ENCODE measurements at places on chromosomes 7 and 10. TPM values are rescaled to one million over a fixed set of nuclear protein-coding genes. Genes with fewer than 3 reads are reported as not detected.

- no peaks in the 10 kb centered on the region for H3K36me3 ChIP-seq
- H3K4me1 ChIP-seq = no peaks in the 10 kb centered on the region
- H3K27ac ChIP-seq = no peak overlapping the region
- H3K4me3 ChIP-seq = no peak overlapping the region
- no peak for DNase-seq
These were observed 257.1 kb downstream of the SFMBT2 start for GRCh38 chr10:7153750-7154149.

DNA sequence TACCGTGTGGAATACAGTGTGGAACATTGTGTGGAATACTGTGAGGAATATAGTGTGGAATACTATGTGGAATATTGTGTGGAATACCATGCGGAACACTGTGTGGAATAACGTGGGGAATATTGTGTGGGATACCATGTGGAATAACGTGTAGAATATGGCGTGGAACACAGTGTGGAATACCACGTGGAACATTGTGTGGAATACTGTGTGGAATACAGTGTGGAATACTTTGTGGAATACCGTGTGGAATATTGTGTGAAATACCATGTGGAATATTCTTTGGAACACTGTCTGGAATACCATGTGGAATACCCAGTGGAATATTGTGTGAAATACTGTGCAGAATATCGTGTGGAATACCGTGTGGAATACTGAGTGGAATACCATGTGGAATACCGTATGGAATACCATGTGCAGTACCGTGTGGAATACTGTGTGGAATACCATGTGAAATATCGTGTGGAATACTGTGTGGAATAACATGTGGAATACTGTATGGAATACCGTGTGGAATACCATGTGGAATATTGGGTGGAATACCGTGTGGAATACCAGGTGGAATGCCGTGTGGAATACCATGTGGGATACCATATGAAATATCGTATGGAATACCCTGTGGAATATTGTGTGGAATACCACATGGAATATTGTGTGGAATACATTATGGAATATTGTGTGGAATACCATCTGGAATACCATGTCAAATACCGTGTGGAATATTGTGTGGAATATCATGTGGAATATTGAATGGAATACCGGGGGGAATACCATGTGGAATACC lies 133.1 kb upstream of the CHST15 start:
- no peak overlapping the region for H3K4me3 ChIP-seq
- DNase-seq = no peak
- H3K27me3 ChIP-seq = no peaks in the 10 kb centered on the region
- peaks cover 4% of the 10 kb centered on the region for H3K4me1 ChIP-seq

GRCh38 chr10:79021948-79022499 lies 46.7 kb upstream of the ZMIZ1 start:
- H3K4me3 ChIP-seq = no peak overlapping the region
- H3K27me3 ChIP-seq = no peaks in the 10 kb centered on the region
- no peak overlapping the region for H3K27ac ChIP-seq
- peaks cover 28% of the 10 kb centered on the region for H3K4me1 ChIP-seq

- no peak overlapping the region for H3K4me3 ChIP-seq
- H3K4me1 ChIP-seq = peaks cover 9% of the 10 kb centered on the region
- DNase-seq = no peak
- H3K27ac ChIP-seq = no peak overlapping the region
These were observed 150.9 kb upstream of the MEOX2 start for GRCh38 chr7:15837306-15837950.

- peaks cover 5% of the 10 kb centered on the region for H3K36me3 ChIP-seq
- H3K4me1 ChIP-seq = no peaks in the 10 kb centered on the region
- no peak overlapping the region for H3K27ac ChIP-seq
- no peaks in the 10 kb centered on the region for H3K27me3 ChIP-seq
- H3K4me3 ChIP-seq = no peak overlapping the region
These were observed 13.0 kb downstream of the MCMBP start for GRCh38 chr10:119859420-119860258.

GRCh38 chr10:29508554-29509244 lies 126.1 kb downstream of the SVIL start:
- no peak overlapping the region for H3K4me3 ChIP-seq
- H3K36me3 ChIP-seq = no peaks in the 10 kb centered on the region
- H3K4me1 ChIP-seq = no peaks in the 10 kb centered on the region
- no peak overlapping the region for H3K27ac ChIP-seq

DNA sequence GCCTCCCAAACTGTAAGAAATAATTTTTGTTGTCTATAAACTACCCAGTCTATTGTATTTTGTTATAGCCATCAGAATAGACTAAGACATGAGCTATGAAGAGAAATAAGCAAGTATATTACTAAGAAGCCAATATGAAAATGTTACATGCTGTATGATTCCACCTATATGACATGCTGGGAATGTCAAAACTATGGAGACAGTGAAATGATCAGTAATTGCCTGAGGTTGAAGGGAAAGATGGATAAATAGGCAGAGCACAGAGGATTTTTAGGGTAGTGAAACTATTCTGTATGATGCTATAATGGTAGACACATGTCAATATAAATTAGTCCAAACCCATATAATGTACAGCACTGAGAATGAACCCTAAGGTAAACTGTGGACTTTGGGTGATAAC lies 261.3 kb upstream of the PCDH15 start:
- no peaks in the 10 kb centered on the region for H3K36me3 ChIP-seq
- DNase-seq = no peak
- H3K27ac ChIP-seq = no peak overlapping the region
- no peak overlapping the region for H3K4me3 ChIP-seq
- H3K4me1 ChIP-seq = no peaks in the 10 kb centered on the region
- no peaks in the 10 kb centered on the region for H3K27me3 ChIP-seq

DNA sequence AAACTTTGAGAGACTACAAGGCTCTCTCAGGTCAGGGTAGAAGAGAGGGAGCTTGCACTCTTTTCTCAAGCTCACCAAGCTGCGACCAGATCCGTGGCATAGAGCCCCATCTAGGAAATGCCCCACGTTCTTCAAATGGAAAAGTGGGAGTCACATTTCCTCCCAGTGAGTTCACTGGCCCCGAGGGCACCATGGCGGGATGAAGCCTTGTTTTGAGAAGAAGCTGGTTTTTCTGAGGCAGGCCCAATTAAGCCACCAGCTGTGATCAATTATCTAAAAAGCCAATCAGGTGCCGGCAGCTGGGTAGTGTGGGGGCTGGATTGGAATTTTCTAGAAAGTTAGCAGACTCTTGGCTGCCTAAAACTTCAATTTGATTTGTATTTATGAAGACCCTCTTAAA lies 101.4 kb downstream of the ZNF365 start:
- no peaks in the 10 kb centered on the region for H3K27me3 ChIP-seq
- H3K4me3 ChIP-seq = no peak overlapping the region
- no peaks in the 10 kb centered on the region for H3K4me1 ChIP-seq

DNA sequence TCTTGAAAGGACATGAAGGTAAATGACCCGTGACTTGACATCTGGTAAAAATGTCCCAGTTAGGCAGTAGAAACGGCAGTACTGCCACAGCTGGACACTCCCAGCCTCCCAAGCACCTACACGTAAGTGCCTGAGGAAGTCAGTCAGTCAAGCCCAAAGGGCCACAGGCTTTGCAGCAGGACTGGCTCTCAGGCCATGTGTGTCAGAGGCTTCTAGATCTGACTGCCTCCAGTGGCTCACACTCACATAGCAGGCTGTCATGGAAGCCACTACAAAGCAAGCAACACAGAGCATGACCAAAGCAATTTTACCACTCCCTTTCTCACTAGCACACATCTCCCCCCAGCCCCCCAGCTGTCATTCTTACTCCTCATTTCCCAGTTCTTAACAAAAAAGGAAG lies 17.8 kb upstream of the CCNJ start:
- H3K27me3 ChIP-seq = no peaks in the 10 kb centered on the region
- no peaks in the 10 kb centered on the region for H3K36me3 ChIP-seq
- no peak overlapping the region for H3K4me3 ChIP-seq
- H3K4me1 ChIP-seq = no peaks in the 10 kb centered on the region

- no peak overlapping the region for H3K4me3 ChIP-seq
- DNase-seq = no peak
- no peaks in the 10 kb centered on the region for H3K27me3 ChIP-seq
- no peak overlapping the region for H3K27ac ChIP-seq
- no peaks in the 10 kb centered on the region for H3K36me3 ChIP-seq
- no peaks in the 10 kb centered on the region for H3K4me1 ChIP-seq
These were observed 396.4 kb downstream of the INHBA start for GRCh38 chr7:41306486-41306885.

- no peak overlapping the region for H3K4me3 ChIP-seq
- H3K36me3 ChIP-seq = no peaks in the 10 kb centered on the region
These were observed 135.9 kb downstream of the ARHGAP12 start for GRCh38 chr10:31792745-31793144.

DNA sequence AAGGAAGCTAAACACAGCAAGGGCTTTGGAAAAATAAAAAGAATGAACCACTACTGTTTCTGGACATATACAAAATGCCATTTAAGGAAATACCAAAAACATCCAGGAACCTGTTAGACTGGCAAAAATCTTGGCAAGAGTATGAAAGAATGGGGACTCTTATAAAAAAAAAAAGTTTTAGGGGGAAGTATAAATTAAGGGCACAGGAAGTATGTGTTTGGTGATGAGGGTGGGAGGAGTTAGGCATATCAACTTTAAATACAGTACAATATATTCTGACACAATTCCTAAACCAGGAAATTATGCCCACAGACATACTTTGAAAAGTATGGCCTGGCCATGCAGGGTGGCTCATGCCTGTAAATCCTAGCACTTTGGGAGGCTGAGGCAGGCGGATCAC lies 74.2 kb downstream of the WAPL start:
- H3K4me1 ChIP-seq = no peaks in the 10 kb centered on the region
- no peak overlapping the region for H3K27ac ChIP-seq
- H3K36me3 ChIP-seq = peaks cover 21% of the 10 kb centered on the region
- H3K27me3 ChIP-seq = no peaks in the 10 kb centered on the region
- H3K4me3 ChIP-seq = no peak overlapping the region
- DNase-seq = no peak

DNA sequence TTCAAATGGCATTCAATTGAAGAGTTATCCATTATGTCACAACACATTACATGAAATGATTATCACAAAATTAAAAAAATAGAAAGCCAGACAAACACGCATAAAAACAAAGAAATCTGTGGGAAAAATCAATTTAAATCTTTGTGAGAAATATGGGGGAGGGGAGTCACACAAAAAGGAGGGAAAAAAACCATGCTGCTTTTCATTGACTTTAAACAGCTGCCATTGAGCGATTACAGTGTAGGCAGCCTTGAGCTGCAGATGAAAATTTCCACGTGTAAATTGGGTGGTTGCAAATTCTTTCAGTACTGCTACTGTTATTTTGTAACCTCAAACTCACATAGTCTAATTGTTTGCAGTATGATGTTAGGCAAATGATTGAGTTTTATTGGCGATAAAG lies 889.9 kb upstream of the PHF14 start:
- H3K27me3 ChIP-seq = no peaks in the 10 kb centered on the region
- no peak overlapping the region for H3K27ac ChIP-seq
- H3K4me1 ChIP-seq = no peaks in the 10 kb centered on the region
- DNase-seq = no peak

GRCh38 chr7:28528899-28529298 lies 116.6 kb downstream of the CREB5 start:
- H3K4me3 ChIP-seq = no peak overlapping the region
- H3K4me1 ChIP-seq = peaks cover under 1% of the 10 kb centered on the region
- no peaks in the 10 kb centered on the region for H3K36me3 ChIP-seq
- no peak for DNase-seq
- H3K27ac ChIP-seq = no peak overlapping the region

DNA sequence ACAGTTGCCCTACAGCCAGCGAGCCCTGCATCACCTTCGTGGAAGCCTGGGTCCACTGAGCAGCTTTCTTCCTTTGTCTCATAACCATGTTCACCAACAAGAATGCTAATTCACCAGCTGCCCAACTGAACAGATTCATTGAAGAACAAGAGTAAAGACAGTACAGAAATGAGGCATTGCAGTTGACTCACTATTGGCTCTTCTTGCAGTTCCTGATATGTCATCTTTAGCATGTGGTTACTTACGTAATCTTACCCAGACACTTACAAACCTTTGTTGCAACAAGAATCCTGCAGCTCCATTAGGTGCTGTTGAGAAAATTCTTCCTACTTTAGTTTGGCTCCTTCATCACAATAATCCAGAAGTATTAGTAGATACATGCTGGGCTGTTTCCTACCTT lies 174.0 kb upstream of the TPK1 start:
- H3K4me1 ChIP-seq = no peaks in the 10 kb centered on the region
- H3K4me3 ChIP-seq = no peak overlapping the region
- H3K27ac ChIP-seq = no peak overlapping the region
- no peaks in the 10 kb centered on the region for H3K36me3 ChIP-seq
- no peak for DNase-seq

DNA sequence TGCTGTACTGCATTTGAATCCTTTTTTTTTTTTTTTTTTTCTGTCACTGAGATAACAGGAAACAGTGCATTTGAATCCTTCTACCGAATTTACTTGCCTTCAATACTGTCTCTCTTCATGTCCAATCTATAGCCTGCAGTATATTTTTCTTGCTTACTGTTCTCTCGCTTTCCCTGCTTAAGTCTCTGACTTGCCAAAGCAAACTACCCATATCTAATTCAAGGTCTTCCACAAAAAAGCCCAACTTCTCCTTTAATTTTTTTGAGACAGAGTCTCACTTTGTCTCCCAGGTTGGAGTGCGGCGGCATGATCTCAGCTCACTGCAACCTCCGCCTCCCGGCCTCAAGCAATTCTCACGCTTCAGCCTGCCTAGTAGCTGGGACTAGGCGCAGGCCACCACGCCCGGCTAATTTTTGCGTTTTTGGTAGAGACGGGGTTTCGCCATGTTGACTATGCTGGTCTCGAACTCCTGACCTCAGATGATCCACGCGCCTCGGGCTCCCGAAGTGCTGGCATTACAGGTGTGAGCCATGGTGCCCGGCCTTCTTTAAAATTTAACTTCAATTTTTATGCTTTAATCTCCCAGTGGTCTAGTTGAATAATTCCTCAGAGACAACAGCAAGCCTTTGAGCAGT lies 882 bp downstream of the PDCD11 start:
- peaks cover 30% of the 10 kb centered on the region for H3K4me1 ChIP-seq
- no peaks in the 10 kb centered on the region for H3K27me3 ChIP-seq
- peaks cover 49% of the 10 kb centered on the region for H3K36me3 ChIP-seq
- H3K27ac ChIP-seq = no peak overlapping the region

- no peaks in the 10 kb centered on the region for H3K27me3 ChIP-seq
- DNase-seq = peak; percentile 66
- H3K36me3 ChIP-seq = peaks cover 37% of the 10 kb centered on the region
These were observed 47.4 kb downstream of the DENND11 start for GRCh38 chr7:141654551-141654950.

Gene CLEC5A
- 4.0 TPM for total RNA-seq

Gene MGAM2
- 0.67 TPM for total RNA-seq

Gene TFPI2
- 7.6 TPM for total RNA-seq

Gene PPP1R17
- total RNA-seq = not detected

Gene NT5C2
- 107 TPM for total RNA-seq

Gene FHIP2A
- total RNA-seq = 23.2 TPM

Gene PDE6C
- not detected for total RNA-seq

Gene TRIM50
- total RNA-seq = 0.55 TPM
